ENCODE measurements at places on chromosomes 1 and 21. TPM values are rescaled to one million over a fixed set of nuclear protein-coding genes. Genes with fewer than 3 reads are reported as not detected.

- no peak for DNase-seq
Measured at GRCh38 chr1:187692799-187693198, 864.0 kb downstream of the PLA2G4A start.

The C1orf56 gene
- total RNA-seq, result 5.4 TPM

GRCh38 chr1:50570066-50570468 lies 146.8 kb upstream of the DMRTA2 start:
- peak; percentile 20 for DNase-seq

- DNase-seq, result no peak
Measured at GRCh38 chr1:151995774-151996173, 2.1 kb upstream of the S100A10 start.

The UTS2 gene
- not detected for total RNA-seq

DNA sequence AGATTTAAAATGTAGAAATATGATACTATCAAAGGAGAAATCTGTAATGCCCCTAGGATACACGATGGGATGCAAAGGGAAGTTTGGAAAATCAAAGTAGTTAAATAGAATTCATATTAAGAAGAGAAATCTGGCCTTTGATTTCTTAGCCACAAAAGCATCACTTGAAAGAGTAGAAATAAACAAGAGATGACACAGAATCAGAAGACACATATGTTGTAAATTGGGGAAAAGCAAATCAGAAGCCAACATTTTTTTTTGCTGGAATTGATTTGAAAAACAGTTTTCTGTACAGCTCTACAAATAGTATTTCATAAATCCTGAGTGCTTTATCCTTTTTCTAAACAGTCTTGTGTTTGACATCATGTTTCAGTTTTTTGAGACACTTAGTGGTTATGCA lies 12.4 kb upstream of the TNFSF18 start:
- DNase-seq, result no peak

The DNASE2B gene
- not detected for total RNA-seq

The LAMB3 gene
- total RNA-seq, result 8.5 TPM

The C1orf167 gene
- 4.8 TPM for total RNA-seq

GRCh38 chr1:41431490-41432350 lies 52.8 kb downstream of the EDN2 start:
- no peak for DNase-seq

GRCh38 chr1:175818929-175819328 lies 75.5 kb upstream of the TNR start:
- peak; percentile 33 for DNase-seq

The OR1C1 gene
- not detected for total RNA-seq

GRCh38 chr21:33149181-33149580 lies 79.2 kb downstream of the OLIG1 start:
- no peak for DNase-seq

The SPRR2F gene
- not detected for total RNA-seq

DNA sequence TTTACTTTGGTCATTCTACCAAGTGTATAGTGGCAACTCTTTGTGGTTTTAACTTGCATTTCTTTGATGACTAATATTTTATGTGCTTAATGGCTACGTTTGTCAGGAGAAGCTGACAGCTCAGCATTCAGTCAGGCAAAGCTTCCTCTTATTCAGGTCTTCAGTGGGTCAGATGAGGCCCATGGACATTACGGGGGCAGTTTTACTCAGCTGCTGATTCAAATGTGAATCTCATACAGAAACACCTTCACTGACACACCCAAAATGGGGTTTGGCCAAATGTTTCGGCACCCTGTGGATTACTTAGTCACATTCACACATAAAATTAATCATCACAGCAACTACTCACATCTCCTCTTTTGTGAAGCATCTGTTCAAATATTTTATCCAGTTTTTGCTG lies 104.9 kb upstream of the PLD5 start:
- DNase-seq, result peak; percentile 2

The RAB7B gene
- 9.0 TPM for total RNA-seq

- no peak for DNase-seq
Measured at GRCh38 chr1:101299141-101299540, 62.3 kb downstream of the S1PR1 start.

GRCh38 chr1:19661721-19662228 lies 2.9 kb upstream of the HTR6 start:
- peak; percentile 63 for DNase-seq
